LNCaP clone FGC (cell line): ENCODE measurements at places on chromosomes 3 and 15.

DNA sequence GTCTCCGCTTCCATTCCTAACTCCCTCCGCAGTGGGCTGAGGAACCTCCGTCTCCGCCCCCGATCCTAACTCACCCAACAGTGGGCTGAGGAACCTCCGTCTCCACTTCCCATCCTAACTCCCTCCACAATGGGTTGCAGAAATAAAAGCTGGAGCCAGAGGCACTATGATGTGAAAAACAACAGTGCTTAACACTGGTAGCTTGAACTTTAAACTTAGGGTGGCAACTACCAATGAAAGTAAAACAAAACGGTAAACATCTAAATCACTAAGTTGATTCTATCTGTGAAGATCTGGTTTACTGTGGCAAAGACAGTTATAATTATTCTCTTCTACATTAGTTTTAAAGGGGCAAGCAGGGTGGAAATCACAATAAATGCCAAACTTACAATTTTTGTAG lies 25.9 kb upstream of the GP5 start:
- no peak for DNase-seq

DNA sequence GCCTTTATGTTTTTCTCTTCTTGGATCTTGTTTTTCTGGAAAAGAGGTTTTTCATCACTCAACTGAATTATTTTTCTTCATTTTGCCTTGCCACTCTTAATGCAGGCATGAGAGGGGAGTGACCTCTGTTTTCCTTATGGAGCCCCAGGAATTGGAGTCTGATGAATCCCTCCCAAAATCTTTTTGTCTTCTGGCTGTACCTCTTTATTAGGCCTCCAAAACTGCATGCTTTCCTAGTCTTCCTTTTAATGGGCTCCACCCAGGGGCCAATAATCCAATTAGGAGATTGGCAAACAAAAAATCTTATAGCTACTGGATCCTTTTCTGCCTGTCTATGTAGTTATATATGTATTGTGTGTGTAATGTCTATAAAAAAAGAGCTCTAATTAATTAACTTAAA lies 192.4 kb upstream of the PEX5L start:
- DNase-seq: no peak

- no peak for DNase-seq
Observed at GRCh38 chr15:87901926-87902690, 354.4 kb downstream of the NTRK3 start.

DNA sequence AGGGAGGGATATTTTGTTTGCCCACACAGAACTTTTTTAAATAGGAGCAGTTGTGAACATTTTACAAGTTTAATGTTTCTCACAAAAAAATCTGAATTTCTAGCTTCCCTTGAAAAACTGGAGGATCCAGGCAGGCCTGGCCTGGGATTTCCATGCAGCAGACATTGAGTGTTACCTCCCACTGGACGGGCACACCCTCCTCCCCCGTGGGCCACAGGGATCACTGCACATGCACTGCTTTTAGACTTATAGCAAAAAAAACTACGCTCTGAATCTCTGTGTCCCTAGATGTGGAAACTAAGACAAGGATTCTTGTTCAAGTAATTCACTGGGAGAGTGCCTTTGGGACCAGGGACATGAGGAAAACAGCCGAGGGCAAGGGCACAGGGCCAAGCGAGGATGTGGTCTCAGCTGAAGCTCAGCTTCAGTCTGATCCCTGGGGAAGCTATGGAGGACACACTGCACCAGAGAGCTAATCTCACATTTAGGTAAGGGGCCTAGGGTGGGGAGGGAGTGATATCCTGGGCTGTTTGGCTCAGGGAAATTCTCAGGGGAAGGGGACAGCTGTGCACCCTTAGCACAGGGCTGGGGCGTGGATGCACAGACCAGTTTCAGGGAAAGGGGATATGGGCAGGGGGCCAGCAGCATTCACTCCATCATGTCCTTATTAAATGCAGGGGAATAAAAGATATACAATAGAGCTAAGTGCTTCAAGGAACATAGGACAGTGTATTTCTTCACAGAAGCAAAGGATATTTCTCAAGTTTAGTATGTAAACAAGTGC lies 46.0 kb downstream of the FSIP1 start:
- DNase-seq: no peak

- no peak for DNase-seq
Observed at GRCh38 chr15:57286446-57287122, 89.7 kb upstream of the CGNL1 start.

DNA sequence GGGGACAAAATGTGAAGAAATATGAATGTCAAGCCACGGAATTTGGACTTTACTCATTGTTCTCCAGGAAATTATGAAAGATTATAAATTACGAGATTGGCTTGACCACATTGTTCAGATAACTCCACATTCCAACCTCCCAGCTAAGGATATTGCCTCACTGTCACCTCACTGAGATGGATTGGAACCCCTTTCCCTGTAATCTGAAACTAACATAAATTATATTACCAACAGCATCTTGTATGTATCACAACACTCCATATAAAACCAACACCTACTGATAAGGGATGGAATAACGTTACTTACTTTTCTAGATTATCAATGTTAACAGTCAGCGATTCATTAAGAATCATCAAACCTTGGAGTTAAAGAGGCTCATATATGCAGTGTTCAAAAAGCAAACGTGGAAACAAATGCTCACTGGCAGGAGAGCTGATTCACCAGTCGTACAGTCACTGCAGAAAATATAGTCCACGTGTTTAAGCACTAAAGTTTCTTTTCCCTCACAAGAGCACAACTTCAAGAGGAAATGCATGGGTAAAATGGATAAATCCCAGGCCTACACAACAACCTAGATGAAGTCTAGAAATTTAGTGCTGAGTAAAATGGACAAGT lies 451.5 kb downstream of the FGF12 start:
- DNase-seq: no peak

DNA sequence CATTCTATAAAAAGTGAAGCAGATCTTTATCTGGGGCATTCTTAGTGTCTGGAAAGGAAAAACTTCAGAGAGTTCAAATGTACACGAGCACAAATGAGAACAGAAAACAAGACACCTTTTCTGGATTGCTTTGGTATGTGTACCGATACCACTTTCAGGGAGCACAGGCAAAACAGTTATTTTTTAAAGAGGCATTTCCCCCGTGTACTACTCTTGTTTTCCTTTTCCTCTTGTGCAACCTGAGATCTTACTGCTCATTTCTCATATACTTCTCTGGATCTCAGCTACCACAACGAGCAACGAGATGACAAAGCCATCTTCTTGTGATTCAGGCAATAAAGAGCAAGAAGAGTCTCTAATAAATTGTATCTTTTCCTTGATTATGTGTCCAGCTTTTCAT lies 463.6 kb downstream of the SHQ1 start:
- DNase-seq: no peak

DNA sequence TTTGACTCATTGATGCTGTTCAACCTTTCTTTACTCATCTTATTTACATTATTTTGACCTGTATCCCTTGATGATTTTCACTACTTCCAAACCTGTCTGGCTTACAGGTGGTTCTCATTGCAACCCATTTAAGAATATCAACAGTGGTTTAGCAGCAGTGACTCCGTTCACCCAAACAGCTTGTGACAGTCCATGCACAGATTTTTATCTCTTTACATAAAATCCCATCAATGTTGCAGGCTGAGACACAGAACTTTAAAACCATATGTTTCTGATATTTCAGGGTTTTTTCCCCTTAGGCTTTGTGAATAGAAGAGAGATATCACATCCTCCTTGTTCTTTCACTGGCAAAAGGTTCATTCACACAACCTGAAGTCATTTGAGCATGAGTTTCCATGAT lies 149.1 kb upstream of the CDIN1 start:
- DNase-seq: no peak

- no peak for DNase-seq
Observed at GRCh38 chr3:195828762-195829161, 17.0 kb upstream of the MUC4 start.

GRCh38 chr3:181726351-181727330 lies 14.9 kb downstream of the SOX2 start:
- no peak for DNase-seq

- no peak for DNase-seq
Observed at GRCh38 chr3:168121184-168122017, 25.7 kb upstream of the GOLIM4 start.

DNA sequence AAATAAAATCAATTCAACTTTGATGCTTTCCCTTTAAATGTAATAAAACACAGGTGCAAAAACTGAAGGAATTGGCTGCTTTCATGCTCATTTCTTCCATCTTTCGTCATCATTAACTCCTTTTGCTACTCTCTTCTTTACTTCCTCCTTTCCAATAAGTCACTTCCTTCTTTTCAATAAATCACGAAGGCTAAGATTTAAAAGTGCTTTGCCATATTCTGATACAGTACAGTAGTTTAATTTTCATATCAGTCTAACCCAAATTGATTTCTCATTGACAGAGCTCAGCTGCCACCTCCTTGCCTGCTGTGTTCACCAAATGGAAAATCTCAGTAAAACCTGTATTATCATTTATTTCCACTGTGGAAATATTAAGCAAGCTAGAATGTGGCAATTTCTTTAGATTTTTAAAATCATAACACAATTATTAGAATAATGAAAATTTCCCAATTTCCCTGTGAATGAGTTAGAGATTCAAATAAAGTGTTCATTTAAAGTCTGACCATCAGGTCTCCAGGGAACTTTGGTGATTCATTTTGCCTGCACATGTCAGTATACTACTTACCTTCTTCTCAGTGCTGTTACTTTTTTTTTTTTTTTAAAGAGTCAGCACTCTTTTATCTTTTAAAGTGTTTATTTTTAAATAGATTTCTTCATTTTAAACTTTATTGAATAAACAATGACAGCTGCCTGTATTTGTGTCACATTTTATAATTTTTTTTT lies 41.6 kb downstream of the NANOGP8 start:
- DNase-seq: no peak

DNA sequence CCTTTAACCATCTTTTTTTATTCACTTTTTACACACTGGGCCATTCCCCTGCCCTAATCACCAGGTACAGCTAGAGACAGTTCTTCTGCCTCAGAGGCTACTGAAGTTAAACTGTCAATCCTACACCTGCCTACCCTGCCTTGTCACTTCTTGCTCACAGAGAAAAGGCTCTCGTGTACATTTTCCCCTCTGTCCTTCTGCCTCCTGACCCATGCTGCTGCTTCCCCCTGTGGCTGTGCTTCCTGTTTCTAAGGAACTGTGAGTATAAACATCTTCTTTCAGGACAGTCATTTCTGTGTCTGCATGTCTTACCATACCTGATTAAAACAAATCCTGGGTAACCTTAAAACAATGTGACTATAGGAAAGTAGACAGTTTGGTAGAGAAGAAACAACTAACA lies 236.4 kb upstream of the MRPL3 start:
- DNase-seq: no peak

DNA sequence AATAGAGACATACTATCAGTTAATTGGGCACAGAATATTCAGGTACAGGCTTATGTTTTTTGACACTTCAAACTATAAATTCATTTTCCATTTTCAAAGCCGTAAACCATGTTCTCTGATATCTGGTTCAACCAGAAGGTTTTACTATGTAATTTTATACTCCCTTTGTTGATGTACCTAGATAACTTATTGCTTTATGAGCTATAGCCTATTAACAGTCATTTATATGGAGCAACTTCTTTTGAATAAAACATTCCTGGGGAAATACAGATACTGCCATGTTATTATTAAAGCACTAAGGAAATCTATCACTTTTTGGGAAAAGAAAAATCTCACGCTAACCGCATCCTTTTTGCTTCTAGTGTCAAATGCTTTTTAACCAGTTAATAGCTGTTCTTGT lies 505.6 kb downstream of the PYDC2 start:
- peak; percentile 7 for DNase-seq

DNA sequence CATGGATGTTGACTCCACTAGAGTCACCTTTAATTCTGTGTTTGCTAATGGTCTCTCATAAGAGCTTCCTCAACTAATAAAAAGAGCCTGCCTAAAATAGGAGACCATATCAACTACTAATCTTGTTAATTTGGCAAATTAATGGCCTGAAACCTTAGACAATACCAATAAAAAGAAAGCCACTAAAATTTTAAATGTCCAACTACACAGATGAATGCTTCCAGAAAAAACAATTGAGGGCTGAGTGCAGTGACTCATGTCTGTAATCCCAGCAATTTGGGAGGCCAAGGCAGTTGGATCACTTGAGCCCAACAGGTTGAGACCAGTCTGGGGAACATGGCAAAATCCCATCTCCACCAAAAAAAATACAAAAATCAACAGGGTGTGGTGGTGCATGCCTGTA lies 230.9 kb downstream of the NSUN3 start:
- DNase-seq: no peak

- DNase-seq: peak; percentile 70
Observed at GRCh38 chr3:94336046-94336753, 273.3 kb downstream of the NSUN3 start.

DNA sequence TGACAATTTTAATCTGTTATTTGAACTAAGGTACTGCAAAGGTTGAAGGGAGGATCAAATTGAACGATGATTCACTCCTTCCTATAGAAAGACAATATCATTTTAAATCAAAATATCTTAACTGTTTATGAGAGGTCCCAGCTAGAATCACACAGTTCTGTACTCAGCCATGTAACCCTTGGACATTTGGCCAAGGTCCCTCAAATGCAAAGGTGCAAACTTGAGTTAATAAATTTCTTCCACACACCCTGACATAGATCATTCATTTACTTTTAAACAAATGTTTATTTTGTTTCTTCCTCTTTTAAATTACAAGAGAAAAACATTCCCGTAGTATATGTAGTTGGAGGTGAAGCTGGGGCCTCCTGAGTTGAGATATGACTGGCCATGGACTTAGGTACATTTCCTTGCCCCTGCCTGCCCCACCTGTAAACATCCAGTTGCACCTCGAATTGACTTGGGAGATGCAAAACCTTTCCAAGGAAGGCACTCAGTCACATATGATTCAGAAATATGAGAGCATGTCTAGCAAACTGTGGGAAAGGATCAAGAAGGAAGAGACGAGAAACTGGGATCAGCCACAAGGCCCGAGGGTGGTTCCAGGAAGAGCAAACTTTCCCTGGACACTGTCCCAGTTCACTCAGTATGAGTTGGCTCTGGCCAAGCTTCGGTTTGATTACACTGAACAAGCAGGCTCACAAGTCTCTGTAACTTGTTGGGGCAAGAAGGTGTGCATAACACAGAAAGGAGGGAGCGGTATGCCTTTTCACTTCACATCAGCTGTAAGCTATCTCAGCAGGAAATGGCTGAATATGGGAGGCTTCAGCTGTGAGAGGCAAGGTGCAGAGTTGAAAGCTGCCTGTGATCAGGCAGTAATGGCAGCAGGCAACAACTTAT lies 6.7 kb downstream of the TNFSF10 start:
- DNase-seq: peak; percentile 98
